ENCODE measurements at places on chromosomes 1 and 21.

GRCh38 chr1:111611986-111612385 lies 7.6 kb upstream of the RAP1A start:
- DNase-seq, result no peak

DNA sequence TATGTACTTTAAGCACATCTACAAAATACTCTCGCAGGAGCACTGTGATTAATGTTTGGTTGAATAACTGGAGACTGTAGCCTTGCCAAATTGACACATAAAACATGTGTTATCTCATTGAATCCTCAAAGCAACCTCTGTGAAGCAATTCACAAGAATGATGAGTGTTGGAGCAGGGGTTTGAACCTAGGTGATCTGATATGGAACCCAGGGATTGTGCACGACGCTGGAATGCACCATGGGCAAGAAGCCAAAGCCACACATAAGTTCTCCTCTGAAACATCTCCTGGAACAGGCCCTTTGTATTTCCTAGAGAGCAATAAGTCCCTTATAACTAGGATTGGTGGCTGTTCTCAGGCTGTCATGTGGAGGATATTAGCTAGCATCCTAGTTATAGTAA lies 124.6 kb upstream of the IVNS1ABP start:
- DNase-seq, result peak; percentile 34

- DNase-seq, result no peak
These were observed 5.6 kb downstream of the PTPRF start for GRCh38 chr1:43536196-43536863.

DNA sequence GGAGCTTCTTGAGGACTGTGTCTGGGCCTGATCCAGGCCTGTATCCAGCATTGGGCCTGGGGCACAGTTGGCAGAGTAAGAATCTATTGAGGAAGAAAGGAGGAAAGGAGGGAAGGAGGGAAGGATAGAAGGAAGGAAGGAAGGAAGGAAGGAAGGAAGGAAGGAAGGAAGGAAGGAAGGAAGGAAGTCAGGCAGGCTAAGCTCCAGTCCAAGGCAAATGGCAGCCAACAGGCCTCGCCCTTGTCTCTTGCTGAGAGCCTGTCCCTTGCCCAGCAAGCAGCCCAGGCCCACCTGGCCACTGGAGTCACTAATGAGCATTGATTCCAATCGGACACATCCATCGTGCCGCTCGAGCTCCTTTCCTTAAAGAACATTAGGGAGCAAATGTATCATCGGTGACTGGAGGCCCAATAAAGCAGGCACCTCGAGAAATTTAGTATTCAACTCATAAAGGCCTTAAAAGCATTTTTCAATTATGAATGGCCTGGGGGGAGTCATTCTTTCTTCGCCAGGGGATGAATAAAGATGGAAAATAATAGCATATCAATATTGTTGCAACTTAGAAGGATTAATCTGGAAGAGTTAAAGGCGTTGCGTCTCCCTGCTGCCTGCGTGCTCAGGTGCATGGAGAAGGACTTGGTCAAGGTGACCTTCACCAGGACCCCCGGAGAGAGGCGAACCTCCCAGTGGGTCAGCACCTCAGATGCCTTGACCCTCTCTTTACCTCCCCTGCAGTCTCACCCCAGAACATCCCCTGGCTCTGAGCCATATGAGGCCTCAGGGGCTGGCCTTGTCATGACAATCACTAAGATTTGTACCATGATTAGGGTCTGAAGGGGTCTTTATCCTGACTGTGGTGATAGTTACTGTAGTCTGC lies 144.5 kb upstream of the RUNX3 start:
- DNase-seq, result no peak

GRCh38 chr1:100927276-100927675 lies 31.4 kb downstream of the SLC30A7 start:
- DNase-seq, result no peak

- DNase-seq, result peak; percentile 43
These were observed 33.7 kb downstream of the CTTNBP2NL start for GRCh38 chr1:112429749-112430148.

- DNase-seq, result peak; percentile 94
These were observed 16.1 kb downstream of the ENSA start for GRCh38 chr1:150613061-150613920.

DNA sequence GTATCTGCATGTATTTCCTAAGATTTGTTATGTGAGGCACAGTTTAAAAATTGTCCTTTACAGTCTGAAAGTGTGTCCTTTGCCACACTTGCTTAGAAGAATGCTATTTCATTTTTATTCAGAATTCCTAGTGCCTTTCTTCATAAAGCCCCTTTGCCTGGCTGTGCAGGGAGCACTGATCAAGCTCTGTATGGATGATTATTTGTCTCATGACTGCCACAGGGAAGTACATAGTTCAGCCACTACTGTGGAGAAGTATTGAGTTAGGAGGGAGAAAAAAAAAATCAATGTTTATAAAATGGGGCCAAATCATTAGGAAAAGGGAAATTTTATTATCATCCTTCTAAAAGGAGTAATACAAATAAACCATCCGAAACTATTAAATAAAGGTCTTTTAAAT lies 51.4 kb downstream of the LHX4 start:
- no peak for DNase-seq

DNA sequence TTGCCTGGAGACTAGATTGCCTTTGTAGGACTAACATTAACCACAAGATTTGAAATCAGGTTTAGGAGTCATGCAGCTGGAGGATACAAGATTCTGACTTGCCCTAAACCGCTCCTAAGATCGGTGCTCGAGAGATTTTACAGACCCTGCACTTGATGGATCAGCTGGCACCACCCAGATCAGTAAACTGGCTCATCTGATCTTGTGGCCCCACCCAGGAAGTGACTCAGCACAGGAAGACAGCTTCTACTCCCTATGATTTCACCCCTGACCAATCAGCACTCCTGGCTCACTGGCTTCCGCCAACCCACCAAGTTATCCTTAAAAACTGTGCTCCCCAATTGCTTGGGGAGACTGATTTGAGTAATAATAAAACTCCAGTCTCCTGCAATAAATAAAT lies 876 bp upstream of the CATSPERE start:
- DNase-seq, result no peak

DNA sequence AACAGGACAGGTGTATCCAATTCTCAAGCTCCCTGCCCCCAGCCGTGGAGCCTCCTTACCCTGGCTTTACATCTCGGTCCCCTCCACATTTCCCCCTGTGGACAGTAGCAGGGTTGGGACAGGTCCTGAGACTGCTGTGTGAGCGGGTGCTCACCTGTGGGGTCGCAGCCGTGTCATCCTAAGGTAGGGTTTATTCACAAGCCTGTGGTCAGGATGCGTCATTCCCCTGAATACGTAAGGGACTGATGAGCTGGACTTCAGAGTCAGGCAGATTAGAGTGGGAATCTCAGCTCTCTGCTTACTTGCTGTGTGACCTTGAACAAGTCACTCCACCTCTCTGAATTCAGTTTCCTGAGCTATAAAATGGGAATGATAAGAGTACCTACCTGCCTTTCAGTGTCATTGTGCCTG lies 17.7 kb downstream of the ZNF362 start:
- DNase-seq, result no peak

- DNase-seq, result no peak
These were observed 32.8 kb downstream of the OSBPL9 start for GRCh38 chr1:51649593-51650091.

- DNase-seq, result no peak
These were observed 250.1 kb downstream of the KCNH1 start for GRCh38 chr1:210883821-210884220.

All from endothelial cell of umbilical vein (primary cell).